Cerebellar nuclear complex (tissue), 1 donor: ENCODE measurements at places on chromosomes 2 and 18.

DNA sequence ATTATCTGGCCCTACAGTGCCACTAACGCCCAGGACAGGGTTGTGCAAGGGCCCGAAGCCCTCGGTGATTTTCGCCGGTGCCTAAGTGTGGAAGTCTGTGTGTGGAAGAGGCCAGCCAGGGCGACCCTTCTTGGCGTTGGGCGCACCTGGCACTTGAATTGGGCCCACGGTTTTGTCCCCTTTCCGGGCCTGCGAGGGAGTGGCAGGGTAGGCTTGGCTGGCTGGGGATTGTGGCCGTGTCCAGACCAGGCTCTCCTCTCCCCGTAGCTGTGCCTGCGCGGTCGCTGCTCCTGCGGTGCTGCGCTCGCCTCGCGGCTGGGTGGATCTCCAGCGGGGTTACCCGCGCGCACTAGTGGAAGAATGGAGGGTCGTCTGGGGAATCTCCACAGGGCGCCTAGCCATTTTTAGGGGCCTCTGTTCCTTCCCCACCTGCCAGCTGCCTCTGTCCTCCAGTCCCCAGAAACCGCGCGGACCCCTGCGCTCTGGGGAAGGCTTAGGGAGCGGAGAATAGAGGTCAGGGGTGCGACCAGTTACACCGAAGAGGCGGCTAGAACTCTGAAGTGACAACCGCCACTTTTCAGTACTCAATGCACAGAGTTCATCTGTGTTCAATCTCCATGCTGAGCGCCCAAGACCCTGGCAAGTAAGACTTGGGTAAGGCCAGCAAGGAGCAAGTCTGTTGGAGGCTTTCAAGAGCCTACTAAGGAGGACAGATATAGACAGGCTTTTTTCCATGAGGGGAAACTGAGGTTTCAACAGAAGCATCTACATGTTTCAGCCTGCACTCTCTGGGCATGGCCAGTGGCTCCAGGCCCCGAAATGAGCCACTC lies 16.0 kb downstream of the EVX2 start:
- no peak for DNase-seq

- no peak for DNase-seq
These were observed 330.4 kb downstream of the LPIN1 start for GRCh38 chr2:12076810-12077209.

- no peak for DNase-seq
These were observed 100.9 kb downstream of the ATAD2B start for GRCh38 chr2:23826040-23826439.

DNA sequence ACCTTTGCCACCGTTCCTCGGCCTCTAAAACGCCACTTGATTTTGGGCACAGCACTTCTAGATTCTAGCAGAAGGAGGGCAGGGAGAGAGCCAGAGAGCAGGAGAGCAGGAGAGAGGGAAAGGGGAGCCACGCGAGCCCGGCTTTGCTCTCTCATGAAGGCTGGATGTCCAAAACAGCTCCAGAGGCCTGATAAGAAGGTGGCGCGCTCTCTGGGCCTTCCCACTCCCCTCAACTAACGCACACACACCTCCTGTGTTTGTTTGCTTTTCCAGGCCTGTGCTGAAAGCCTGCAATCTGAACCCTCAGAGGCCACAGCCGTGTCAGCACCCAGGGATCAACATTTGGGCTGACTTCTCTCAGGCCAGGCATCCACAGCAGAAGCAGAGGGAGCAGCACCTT lies 184.8 kb upstream of the SOX11 start:
- no peak for DNase-seq

DNA sequence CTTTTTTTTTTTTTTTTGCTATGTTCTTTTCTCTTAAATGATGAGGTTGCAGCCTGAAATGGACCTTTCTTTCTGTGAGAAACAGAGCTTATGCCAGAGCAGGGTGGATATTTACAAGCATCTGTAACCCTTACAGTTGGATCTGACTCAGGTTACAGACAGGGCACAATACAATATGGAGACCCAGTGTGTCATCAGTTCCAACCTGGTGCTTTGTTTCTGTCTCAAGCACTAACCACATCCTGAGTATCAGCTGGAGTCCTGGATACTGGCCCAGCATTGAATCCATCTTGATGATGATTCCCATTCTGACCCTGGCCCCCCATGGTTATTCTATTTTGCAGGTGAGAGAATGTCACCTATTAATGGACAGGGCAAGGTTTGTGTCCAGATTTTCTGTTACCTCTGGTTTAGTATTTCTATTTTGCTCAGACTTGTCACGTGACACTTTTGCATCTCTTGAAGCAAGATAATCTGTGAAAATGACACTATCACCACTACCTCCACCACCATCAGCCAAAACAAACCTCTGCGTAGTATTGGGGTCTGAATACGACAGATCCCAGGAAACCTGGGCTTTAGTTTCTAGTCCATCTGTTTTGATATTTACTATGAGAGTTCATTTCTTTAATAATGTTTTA lies 174.0 kb downstream of the CCDC85A start:
- peak; percentile 4 for DNase-seq

- no peak for DNase-seq
These were observed 157.9 kb downstream of the ADCYAP1 start for GRCh38 chr18:1062588-1062987.

GRCh38 chr18:13379930-13380690 lies 161.6 kb downstream of the LDLRAD4 start:
- no peak for DNase-seq

- no peak for DNase-seq
These were observed 993.1 kb upstream of the TMEFF2 start for GRCh38 chr2:193187816-193188215.

GRCh38 chr2:74882299-74882687 lies 48.4 kb downstream of the HK2 start:
- DNase-seq, result no peak

DNA sequence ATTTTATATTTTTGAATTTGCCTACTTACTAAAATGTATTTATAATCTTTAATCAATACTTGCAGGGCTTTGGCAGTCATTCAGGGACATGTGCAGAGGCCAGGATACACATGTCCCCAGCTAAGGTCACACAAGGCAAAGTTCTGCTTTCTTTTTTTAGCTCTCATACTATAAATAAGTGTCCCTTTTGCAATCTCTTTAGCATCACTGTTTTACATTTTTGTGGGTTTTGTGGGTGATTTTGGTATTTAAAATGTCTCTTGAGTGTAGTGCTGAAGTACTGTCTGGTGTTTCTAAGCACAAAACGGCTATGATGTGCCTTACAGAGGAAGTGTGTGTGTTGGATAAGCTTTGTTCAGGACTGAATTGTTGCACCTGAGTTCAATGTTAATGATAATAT lies 309.0 kb upstream of the GULP1 start:
- no peak for DNase-seq

DNA sequence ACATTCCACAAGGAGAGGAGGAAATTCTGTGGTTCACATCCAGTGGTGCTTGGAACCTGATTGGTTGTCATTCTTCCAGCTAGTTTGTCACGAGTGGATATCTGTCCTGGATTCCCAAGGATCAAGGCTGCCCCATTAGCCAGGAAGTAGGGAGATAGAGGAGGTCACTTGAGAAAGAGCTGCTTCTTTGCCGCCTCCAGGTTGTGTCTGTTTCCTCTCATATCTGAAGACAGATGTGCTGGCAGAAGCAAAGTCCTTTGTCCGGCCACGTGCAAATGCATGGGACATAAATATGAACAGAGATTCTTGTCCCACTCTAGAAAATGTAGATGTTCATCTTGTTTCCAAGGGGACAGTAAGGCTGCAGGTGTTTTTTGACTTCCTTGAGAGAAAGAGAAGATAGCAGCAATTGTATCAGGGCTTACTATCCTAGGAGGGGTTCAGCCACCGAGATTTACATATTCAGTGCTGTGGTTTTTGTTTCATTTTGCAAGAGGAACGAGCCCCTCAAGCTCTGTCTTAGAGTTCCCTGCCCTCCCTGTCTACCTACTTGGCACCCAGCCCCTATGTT lies 174.4 kb downstream of the RPIA start:
- DNase-seq, result no peak

- DNase-seq, result no peak
These were observed 274.8 kb upstream of the TRIB2 start for GRCh38 chr2:12441750-12442475.

DNA sequence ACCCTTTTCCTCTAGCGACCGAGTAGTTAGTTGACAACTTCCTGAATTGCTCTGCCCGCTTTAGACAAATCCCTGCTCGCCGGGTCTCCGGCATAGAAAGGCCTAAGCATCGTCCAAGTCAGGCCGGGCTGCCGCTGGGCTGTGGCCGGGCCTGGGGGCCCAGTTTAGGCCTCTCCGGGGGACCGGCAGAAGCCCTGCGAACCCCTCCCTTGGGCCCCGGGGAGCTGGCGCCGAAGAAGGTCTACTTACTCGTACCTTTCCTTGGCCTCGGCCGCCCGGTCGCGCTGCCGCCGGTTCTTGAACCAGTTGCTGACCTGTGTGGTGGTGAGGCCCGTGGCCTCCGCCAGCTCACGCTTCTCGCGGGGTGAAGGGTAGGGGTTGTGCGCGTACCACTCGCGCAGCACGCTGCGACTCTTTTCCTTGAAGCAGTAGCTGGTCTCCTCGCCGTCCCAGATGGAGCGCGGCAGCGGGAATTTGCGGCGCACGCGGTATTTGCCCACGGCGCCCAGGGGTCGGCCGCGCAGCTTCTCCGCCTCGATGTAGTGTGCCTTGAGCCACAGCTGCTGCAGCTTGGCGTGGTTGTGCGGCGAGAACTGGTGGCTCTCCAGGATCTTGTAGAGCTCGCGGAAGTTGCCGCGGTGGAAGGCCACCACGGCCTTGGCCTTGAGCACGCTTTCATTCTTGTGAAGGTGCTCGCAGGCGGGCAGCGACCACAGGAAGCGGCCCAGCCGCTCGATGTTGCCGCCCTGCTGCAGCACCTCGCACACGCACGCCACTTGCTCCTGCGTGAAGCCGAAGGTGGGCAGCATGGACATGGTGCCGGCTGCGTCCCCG lies 739 bp downstream of the SIX2 start:
- no peak for DNase-seq

- no peak for DNase-seq
These were observed 901 bp downstream of the SPOPL start for GRCh38 chr2:138502255-138503086.

- DNase-seq, result no peak
These were observed 324.1 kb downstream of the CCDC178 start for GRCh38 chr18:33116376-33116775.

- DNase-seq, result no peak
These were observed 12.7 kb upstream of the PTPN4 start for GRCh38 chr2:119746836-119747686.

- DNase-seq, result no peak
These were observed 107.1 kb downstream of the ABCA12 start for GRCh38 chr2:215031321-215031720.

GRCh38 chr2:39682066-39682692 lies 16.5 kb downstream of the TMEM178A start:
- no peak for DNase-seq

DNA sequence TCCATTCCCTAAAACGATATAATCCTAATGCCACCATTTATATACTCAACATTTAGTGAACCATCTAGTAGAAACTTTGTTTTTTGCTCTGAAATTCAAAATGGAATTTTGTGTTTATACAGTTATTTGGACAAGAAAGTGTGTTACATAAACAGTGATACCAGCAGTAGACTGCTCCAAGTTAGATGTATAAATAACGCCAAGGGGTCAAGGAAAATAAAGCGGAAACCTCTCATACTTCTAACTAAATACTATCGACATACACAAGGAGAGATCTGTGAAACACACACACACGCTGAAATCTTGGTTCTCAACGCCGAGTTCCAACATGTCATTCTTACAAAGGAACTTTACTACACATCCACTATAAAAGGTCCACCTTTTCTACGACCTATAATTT lies 1.2 kb downstream of the TXNL1 start:
- no peak for DNase-seq

- no peak for DNase-seq
These were observed 70.0 kb downstream of the HS1BP3 start for GRCh38 chr2:20580690-20581437.

GRCh38 chr18:45071956-45072355 lies 391.3 kb downstream of the SETBP1 start:
- no peak for DNase-seq

- DNase-seq, result no peak
These were observed 357.6 kb upstream of the KLHL29 start for GRCh38 chr2:23027396-23027795.

- no peak for DNase-seq
These were observed 19.7 kb downstream of the DARS1 start for GRCh38 chr2:135965756-135966155.

GRCh38 chr2:238425505-238425978 lies 1.2 kb upstream of the ASB1 start:
- no peak for DNase-seq

DNA sequence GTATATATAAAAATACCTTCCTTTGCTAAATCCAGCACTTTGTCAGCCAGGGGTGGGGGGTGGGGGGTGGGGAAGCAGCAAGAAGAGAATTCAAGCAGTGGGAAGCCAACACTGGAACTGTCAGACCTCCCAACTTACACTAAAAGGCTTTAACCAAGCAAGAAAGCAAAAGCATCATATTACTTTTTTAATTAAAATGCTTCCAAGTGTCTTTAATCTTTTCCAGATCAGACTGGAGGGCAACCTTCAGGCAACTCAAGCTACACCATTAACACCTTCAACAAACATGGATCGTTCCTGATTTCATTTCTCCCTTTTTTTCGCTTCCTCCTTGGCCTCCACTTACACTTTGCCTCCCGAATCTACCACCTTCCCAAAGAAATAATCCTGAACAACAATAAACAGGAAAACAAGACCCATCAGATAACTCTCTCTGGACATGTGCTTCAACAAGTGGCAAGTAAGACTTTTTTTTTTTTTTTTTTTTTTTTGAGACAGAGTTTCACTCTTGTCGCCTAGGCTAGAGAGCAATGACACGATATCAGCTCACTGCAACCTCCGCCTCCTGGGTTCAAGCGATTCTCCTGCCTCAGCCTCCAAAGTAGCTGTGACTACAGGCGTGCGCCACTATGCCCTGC lies 35.5 kb downstream of the ZNF521 start:
- DNase-seq, result no peak

GRCh38 chr2:57570961-57571360 lies 475.6 kb upstream of the VRK2 start:
- DNase-seq, result no peak

GRCh38 chr2:5528706-5529105 lies 163.5 kb upstream of the SOX11 start:
- no peak for DNase-seq

- no peak for DNase-seq
These were observed at the start of gene PSTPIP2 for GRCh38 chr18:46071653-46072375. PSTPIP2 (minus strand) TSS chr18:46072260; CDS start chr18:46072188, 72 bp downstream.

DNA sequence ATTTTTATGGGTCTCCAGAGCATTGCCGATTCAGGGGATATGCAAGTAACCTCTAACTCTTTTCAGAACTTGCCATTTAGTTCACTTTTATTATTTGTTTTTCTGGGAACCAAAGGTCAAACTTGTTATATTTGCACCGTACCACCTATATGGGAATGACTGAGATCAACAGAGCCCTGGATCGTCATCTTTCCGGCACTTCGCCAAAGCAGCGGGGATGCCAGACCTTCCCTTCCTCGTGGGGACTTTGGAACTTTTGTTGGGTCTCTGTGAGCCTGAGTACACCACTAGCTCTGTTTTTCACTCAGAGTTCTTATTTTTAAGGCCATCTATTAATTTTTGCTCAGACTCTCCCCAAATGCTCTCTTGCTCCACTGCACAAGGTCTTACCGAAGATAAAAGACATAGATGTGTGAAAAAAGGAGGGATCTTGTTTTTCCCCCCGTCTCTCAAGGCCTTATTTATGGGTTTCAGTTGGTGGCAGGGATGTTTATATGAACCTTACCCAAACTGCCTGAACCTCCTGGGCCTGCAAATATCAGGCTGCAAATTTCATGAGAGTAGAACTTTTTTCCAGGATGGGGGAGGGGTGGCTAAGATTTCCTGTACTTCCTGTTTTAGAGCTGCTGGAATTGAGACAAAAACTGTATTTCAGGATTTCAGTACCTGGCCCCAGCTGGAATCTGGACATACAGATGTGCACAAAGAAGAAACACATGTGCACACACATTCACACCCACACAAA lies 350.3 kb downstream of the HRH4 start:
- DNase-seq, result no peak
